ENCODE measurements at places on chromosomes 4 and X. TPM values are rescaled to one million over a fixed set of nuclear protein-coding genes. Genes with fewer than 3 reads are reported as not detected.

The SLAIN2 gene
- total RNA-seq: 77.2 TPM

The PCDH10 gene
- 5.1 TPM for total RNA-seq

The PDE5A gene
- total RNA-seq: 157 TPM

The CYBB gene
- total RNA-seq: 1.4 TPM

The SPARCL1 gene
- not detected for total RNA-seq

The FSTL5 gene
- total RNA-seq: not detected

The BRS3 gene
- total RNA-seq: not detected

The DDX53 gene
- not detected for total RNA-seq
